ENCODE measurements at places on chromosomes 2 and 18.

DNA sequence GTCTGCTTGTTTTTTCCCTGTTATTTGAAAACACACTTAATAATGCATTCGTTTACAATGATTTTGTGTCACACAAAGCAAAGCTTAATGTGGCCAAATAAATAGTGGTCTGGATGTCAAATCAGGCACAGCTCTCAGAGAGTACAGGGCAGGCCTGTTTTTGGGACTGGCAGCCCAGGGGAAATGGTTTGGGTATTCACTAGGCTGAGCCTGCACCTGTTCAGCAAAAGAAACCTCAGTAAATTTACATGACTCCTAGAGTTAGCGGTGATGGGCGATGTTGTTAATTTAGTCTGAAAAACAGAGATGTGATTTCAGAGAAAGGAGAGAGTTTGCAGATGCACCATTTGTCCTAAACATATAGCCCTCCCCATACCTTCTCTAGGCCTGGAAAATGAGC lies 197.1 kb downstream of the ALK start:
- DNase-seq = no peak

DNA sequence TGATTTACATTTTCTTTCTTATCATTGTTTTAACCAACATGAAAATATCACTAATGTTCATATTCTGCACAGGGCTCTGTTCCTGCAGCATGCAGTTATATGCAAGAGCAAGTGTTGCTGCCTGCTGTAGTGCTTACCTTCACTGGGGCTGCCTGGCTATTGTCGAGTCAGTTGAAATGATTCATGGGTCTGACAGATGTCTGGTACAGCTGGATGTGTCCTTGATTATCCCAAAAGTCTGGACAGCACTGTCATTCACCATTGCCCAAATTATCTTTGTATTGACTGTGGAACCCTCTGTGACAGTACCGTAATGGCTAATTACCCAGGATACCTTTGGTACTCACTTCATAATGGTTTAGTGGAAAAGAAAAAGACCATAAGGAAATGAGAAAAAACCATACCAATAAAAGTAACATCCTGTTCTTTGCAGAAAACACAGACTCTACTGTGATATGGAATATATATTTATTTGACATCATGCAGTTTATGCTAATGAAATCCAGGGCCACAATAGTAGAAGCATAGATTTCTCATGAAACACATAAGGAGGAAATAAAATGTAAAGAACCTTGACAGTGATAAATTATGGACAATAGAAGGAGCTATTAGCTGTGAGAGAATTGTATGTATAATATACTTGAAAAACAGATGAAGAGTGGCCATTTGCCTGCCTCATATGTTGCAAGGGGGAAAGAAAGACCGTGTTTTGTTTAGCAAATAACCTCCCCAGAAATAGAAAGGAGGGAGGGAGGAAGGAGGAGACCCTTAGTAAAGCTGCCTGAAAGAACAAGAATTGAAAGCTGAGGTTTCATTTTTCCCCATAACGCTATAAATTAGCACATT lies 249.8 kb upstream of the ATP5MC3 start:
- DNase-seq = no peak

GRCh38 chr2:153047220-153047619 lies 328.8 kb downstream of the ARL6IP6 start:
- DNase-seq = no peak

DNA sequence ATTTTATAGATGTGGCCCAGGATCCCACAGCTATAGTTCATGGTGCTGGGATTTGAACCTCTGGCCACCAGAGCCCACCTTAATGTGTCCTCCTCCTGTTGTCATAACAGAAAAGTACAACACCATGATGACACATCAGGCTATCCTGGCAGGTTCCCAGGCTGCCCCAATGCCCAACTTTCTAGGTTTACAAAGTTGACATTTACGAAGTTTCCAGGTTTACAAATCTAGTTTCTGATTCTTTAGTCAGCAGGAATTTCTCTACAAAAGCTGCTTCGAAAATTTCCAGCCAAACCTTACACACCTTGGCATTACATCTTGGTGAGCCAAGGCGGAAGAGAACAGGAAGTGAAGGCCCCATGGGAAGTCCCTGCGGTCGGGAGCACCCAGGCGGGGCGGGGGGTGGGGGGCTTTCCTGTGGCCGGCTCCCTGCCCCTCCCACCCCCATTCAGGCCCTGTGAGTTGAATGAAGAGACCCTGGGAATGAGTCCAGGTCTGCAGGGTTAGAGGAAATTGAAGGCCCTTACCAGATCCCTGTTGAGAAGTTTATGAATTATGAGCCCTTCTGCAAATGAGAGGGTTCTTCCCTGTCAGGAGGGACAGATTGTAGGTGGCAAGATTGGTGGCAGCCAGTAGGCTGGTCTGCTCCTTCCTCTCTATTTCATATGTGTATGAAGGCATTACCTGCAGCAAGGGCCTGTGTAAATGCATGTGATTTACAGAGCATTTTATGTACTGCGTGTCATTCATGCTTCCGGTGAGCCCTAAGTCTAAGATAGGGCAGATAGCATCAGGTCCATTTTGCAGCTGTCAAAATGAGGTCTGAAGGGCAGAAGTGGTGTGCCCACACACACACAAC lies 11.1 kb upstream of the IL1RN start:
- DNase-seq = peak; percentile 21

- no peak for DNase-seq
Observed at GRCh38 chr18:59021500-59021899, 118.2 kb upstream of the SEC11C start.

DNA sequence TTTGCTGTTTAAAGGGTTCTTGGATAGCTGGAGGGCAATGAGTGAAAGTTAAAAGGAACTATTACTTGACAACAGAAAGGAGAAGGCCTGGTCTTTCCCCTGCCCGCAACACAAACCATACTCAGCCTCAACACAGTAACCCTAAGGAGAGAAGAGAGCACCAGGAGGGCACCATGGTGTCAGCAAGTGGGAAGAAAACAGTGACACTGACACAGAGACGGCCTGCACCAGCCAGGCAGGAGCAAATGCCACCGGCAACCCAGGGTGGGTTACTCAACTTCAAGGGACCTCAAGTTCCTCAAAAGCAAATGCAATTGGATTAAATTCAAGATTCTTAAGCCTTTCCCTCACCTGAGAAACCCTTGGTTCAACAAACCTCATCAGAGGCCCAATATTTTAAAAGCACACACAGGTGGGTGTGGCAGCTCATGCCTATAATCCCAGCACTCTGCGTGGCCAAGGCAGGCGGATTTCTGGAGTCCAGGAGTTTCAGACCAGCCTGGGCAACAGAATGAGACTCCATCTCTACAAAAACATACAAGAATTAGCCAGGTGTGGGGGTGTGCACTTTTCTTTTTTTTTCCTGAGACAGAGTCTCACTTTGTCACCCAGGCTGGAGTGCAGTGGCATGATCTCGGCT lies 52.3 kb downstream of the TFCP2L1 start:
- DNase-seq = no peak

DNA sequence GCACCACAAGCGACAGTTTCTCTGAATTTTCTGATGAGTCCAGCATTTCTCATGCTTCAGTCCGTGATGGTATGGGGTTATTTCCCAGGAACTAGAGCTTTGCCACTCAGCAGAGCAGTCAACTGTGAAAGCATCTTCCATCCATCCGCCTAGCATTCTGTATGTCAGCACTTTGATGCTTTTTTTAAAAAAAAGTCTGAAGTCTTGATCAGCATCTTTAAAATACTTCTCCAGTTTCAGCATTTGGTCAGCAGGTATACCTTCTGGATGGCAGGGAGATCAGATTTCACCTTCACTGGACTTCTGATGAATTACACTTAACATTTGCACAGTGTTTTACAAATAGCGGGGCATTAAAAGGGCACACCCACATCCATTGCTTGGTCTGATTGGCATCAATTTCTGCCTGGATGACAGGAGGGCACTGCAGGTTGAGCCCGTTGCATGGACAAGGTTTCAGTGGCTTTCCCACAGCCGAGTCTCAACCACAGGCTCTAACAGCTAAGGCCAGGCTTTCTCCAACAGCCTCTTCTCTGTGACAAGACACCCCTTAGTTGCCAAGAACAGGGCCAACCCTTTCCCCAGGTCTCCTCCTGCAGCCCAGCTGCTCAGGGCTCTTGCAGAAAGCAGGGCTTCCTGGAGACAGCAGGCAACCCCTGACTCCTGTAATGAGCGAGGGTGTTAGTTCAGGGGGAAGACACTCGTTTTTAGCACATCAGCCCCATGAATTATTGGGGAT lies 54.0 kb downstream of the EMILIN2 start:
- DNase-seq = no peak

- DNase-seq = no peak
Observed at GRCh38 chr2:159146996-159147666, 139.4 kb downstream of the WDSUB1 start.

GRCh38 chr2:64260093-64260803 lies 116.0 kb upstream of the PELI1 start:
- DNase-seq = no peak
